ENCODE measurements at places on chromosomes 11 and 22.

GRCh38 chr11:19598876-19599486 lies 113.7 kb upstream of the NAV2 start:
- no peak for DNase-seq

- DNase-seq = no peak
These were observed 891 bp downstream of the SAMM50 start for GRCh38 chr22:43955883-43956782.

DNA sequence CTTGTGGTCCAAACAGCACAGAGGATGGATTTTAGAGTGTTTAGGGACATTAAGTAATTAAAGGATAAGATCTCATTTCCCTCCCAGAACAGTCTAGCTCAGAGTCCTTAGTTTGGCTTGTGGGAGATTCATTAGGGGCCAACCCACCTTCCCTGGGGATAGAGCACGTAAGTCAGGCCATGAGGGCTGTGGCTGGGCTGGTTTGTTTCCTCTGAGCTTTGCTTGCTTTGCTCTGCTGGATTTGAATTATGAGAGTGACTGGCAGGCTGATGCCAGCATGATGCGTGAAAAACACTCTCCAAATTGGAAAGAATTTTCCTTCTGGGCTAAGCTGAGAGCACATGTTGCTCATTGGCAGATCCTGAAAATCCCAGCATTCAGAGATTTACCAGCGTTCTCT lies 84.7 kb upstream of the HEPHL1 start:
- DNase-seq = no peak

- no peak for DNase-seq
These were observed 5.5 kb upstream of the RGL4 start for GRCh38 chr22:23685205-23685784.

GRCh38 chr22:46036558-46037408 lies 59.8 kb upstream of the WNT7B start:
- DNase-seq = no peak

DNA sequence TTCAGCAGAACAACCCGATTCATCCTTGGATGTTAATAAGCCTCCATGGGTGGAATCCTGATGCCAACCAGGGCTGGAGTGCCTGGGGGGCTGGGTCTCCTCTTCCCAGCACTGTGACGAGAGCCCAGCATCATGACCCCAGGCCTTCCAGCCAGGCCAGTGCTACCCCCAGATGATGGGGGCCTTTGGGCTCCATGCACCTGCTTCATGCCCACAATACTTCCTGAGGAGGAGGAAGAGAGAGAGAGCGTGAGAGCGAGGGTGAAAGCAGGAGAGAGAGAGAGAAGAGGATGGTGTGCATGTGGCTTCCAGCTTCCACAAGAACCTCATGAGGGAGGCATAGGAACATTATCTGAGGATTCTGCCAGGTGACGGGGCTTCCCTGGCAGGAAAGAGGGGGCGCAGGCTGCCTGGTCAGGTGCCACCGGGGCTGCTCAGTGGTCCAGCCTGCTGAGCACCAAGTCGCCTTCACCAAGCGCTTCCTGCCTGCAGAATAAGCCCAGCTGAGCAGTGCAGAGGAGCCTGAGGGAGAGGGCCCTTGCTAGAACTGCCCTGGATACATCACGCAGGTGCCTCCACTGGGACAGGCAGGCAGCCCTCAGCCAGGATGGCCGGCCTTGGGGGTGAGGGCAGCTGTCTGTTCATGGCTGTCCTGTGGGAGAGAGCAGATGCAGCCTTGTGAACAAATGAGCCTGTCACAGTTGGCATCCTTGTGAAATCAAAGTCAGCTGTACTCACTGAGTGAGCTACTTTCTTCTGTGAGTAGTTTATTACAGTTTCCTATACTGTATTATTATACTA lies 243.3 kb upstream of the B3GAT1 start:
- DNase-seq = no peak

- DNase-seq = no peak
These were observed 70.7 kb downstream of the ANO5 start for GRCh38 chr11:22263613-22264012.

DNA sequence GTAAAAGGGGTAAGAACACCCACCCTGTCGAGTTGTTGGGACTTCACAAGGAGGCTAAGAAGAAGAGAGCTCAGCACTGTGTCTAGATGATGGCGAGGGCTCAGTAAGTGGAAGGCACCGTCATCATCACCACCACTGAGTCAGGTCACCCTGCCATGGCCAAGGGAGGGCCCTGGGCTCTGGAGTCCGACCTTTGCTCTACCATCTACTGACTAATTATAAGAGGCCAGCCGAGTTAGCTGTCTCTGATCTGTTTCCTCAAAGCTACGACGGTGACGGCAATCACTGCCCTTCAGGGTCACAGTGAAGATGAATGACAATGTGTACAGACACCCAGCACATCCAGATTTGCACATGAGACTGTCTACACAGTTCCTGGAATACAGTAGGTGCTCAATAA lies 29.3 kb downstream of the KIAA0930 start:
- no peak for DNase-seq

DNA sequence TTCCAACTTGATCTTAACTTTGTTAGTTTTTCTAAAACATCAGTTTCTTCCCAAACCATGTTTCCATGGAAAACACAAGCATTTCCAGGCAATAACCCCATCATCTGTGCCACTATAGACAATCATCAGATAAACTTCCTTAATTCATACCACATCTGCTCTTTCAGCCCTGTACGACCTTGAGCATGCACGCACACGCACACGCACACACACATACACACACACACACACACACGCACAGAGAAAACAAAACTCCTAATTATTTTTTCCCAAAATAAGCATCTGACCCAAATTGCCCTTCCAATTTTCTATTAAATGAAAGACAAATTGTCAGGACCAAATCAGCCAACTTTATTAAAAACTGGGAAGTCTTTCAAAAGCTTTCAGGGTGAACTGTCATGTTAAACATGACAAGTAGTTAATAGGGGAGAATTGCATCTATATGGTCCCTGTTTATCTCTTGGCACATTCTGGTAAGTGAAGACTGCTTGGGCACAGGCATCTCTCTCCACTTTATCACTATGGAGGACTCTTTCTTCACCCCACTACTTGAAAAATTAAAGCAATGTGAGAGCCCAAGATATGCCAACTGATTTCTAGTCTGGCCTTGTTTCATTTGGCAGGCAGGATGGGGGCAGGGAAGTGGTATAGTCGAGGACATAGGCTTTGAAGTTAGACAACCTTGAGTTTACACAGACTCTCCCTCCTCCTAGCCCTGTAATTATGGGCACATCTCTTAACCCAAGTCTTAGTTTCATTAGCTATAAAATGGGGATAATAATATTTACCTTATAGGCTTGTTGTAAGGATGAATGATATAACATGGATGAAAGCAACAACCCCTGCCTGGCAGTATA lies 15.1 kb downstream of the ADM start:
- no peak for DNase-seq
